NCI-H187 (cell line): ENCODE measurements at places on chromosomes 3 and 15.

GRCh38 chr15:76647612-76648011 is 257.5 kb downstream of the SCAPER start:
- no peak for DNase-seq

GRCh38 chr3:80338366-80338765 is 570.6 kb upstream of the ROBO1 start:
- DNase-seq, result no peak

GRCh38 chr3:113211330-113212149 is at the start of gene BOC:
Gene BOC (plus strand): TSS chr3:113211557. CDS start chr3:113249803, 38,246 bp downstream.
- no peak for DNase-seq

DNA sequence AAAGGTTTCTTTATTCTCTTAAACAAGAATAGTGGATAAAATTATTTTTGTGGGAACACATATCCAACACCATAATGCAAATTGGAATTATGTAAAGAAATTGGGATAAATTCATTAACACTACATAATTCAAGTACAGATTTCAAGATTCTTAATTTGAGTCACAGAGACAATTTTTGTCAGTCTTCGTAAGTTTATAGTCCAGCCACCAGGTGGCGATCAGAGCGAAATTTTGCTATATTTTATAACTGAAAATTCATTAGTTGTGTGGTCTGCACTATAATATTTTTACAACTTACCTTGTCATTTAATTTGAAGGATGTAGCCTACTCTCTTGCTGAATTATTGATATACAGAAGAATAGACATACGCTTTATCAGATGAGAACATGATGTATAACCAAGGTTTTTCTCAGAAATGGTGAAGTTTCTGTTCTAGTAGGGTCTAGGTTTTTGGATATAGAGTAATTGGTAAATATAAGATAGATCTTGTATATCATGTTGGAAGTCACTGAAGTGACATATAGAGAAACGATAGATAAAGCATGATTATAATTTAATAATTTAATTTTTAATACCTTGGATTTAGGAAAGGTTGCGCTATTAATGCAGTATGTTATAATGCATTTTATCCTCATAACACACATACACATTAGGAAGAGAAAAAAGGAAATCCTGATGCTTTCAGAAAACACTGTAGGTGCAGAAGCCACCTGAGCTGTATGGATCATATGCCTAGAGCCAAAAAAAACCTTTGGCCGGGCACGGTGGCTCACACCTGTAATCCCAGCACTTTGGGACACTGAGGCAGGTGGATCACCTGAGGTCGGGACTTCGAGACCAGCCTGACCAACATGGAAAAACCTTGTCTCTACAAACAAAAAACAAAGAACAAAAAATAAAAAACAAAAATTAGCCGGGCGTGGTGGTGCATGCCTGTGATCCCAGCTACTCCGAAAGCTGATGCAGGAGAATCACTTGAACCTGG is 31.7 kb downstream of the PLSCR4 start:
- DNase-seq, result no peak

GRCh38 chr3:127061641-127062040 is 78.7 kb downstream of the PLXNA1 start:
- no peak for DNase-seq

DNA sequence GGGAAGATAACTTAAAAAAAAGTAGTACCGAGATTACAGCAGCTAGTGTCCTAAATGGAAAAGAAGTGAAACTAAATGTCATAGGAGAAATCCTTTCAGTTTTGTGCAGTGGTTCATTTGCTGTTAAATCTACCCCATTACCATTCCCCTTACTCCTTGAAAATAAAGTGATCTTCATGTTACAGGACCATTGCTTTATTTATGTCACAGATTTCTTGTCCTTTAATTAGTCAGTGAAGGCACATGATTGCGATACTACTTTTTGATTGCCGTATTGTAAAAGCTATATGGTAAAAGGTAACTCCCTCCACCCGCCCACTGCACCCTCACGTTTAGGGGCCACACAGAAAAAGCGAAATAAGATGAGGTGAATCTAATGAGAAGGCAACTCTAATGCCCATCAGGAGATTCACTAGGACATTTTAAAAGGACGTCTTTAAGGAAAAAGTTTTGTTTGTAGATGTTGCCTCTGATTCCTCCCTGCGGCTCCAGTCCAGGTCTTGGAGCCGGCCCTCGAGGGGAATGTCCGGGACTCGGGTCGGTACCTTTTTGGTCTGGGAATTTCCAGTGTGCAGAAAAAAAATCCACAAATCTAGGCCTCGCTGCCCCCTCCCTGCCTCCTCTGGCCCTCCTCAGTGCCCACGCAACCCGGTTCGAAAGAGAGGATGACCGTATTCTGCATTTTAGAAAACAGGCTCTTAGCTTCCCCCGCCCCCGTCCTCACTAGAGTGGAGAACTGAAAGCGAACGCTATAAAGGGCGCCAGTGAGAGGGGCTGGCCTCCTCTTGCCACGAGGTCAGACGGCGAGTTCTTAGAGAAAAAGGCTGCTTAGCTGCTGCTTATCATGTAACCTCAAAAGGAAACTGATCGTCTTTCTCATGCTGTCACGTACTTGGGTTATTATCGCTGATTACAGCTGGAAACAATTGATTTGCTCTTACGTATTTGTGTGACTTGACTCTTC is 21.8 kb upstream of the NFKBIZ start:
- peak; percentile 5 for DNase-seq

DNA sequence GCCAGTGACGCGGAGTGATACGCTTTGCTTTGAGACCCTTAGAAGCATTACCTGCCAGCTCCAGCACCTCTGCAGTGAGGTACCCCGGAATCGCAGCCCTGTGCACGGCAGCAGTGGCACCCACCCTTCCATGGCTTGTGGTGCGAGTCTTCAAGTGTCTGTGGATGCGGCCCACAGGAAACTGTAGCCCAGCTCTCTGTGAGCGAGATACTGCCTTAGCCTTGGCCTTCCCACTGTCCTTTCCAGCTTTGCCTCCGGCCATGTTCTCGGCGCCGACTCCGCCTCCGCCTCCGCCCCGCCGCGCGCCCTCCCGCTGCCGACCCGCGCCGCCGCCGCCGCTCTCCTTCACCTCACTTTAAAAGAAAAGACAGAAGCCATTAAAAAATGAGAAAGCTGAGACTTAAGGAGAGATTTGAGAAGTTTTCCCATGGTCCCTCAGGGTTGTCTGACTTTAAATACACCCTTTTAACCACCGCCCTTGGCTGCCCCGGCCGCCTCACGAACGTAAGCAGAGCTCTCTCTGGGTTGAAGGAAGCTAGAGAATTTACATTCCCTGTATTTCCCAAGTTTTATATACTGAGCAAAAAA is 78.5 kb upstream of the FAM174B start:
- DNase-seq, result peak; percentile 35

- DNase-seq, result no peak
Observed at GRCh38 chr3:42078677-42079076, 12.5 kb upstream of the TRAK1 start.

GRCh38 chr3:153442386-153442785 is 280.4 kb downstream of the RAP2B start:
- DNase-seq, result no peak

DNA sequence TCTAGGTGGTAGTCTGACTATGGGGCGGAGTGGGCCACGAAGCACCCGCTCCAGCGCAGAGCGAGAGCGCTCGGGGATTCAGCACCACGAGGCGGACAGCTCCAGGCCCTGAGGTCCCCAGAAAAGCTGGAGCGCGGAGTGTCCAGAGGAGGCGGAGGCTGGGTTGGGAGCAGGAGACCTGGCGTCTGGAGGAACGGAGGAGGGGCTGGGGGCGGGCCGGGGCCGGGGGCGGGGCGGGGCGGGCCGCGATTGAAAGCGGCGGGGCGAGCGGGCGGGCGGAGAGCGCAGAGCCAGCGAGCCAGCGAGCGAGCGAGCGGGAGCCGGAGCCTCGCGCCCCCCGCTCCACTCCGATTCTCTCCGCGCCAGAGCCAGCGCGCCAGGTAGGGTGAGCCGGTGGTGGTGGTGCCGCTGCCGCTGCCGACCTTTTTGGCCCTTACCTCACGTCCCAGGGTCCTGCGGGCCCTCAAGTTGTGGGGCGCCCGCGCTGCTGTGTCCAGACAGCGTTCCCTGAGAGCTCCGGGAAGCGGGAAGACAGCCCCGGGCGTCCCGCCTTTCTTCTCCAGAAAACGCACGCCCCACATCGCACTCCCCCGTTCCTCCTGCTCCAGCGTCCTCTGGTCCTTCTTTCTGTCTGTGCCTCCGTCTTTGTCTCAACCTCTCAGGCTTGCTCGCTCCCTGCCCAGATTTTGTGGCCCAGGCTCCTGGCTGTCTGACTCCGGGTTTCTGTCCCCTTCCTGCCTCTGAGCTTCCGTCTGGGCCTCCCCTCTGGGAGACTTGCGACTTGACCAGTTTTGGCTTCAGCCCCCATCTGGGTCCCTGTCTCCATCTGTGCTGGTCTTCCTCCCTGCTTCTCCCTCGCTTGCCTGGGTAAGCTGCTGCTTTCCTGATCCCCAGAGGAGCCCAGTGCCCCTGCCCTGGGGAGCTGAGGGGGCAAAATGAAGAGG is at the start of gene GRM2:
TSS of gene GRM2 (plus strand) at position 281 of the 944 bp plus-strand sequence. CDS start 1,916 bp downstream, outside the sequence.
- no peak for DNase-seq

DNA sequence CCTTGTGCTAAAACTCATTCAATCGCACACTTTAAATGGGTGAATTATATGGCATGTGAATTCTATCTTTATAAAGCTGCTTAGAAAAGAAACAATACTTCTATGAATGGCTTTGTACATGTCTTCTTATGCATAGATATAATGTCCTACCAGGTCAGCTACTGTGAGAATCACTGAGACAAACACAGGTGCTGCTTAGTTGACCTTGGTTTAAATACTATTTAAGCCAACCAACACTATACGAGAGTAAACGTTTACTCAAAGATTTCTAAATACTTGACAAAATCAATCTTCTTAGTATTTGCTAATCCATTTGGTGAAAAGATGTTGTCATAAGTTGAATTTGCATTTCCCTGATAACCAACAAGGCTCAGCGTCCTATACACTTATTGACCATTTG is 260.3 kb downstream of the ADAMTS17 start:
- no peak for DNase-seq

GRCh38 chr3:4849739-4850138 is 129.5 kb upstream of the BHLHE40 start:
- no peak for DNase-seq

DNA sequence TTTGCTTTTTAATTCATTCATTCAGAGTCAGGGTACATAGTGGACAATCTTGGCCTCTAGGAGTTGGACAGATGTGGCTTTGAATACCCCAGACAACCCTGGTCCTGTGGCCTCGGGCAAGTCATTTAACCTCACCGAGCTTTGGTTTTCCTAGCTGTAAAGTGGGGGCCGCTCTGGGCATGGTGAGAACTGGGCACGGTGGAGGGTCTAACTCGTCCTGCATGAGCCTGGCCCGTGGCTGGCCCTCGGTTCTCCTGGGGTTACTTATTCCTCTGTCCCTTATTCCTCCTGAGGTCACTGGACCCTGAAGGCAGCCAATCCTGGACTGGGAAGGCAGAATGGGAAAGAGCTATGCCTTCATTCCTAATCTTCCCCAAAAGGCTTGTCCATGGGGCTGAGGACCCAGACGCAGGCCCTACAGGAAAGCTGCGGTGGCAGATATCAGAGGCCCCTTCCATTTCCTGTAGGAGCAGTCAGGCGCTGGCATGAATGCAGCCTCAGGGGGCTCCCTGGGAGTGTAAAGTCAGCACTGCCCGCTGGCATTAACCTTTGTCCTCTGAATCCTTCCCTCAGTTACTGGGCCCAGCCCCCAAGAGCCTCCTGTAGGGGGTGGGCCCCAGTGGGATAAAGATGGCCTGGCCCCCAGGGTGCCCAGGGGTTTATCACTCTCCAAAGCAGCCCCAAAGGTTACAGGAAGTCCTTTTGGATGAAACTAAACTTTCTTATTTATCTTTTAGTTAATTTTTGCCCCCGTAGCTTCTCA is 17.9 kb upstream of the SEC13 start:
- DNase-seq, result no peak

DNA sequence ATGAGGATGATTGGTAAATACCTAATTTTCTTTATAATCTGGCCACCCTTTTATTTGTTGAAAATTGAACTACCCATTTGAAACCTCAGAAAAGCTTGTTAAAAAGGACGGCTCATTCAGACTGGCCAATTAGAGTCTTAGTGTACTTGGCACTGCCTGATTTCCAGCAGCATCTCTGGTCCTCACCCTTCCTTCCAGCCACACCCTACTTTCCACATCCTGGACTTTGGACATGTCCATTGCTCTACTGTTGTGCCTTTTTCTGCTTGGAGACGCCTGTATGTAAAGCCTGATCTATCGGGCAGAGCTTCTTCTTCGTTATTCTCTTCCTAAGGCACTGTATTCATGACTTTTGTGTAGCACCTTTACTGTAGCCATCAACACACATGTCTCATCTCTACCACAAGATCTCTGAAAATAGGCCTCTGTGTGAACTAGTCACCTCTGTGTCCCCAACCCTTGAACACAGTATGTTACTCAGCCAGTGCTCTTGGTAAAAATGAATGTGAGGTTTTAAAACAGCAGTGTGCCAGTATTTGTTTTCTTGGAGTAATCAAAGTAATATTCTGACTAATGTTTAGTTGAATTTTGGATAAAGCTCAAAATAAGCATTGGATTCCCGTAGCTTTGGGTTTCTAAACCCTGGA is 6.8 kb downstream of the RBM5 start:
- DNase-seq, result no peak

- no peak for DNase-seq
Observed at GRCh38 chr15:81504170-81504905, 130.3 kb upstream of the TMC3 start.

DNA sequence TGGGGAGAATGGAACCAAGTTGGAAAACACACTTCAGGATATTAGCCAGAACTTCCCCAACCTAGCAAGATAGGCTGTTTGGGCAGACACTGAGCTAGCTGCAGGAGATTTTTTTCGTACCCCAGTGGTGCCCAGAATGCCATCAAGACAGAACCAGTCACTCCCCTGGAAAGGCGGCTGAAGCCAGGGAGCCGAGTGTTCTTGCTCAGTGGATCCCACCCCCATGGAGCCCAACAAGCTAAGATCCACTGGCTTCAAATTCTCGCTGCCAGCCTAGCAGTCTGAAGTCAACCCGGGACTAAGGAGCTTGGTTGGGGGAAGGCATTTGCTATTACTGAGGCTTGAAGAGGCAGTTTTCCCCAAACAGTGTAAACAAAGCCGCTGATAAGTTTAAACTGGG is 152.4 kb downstream of the MBNL1 start:
- no peak for DNase-seq

DNA sequence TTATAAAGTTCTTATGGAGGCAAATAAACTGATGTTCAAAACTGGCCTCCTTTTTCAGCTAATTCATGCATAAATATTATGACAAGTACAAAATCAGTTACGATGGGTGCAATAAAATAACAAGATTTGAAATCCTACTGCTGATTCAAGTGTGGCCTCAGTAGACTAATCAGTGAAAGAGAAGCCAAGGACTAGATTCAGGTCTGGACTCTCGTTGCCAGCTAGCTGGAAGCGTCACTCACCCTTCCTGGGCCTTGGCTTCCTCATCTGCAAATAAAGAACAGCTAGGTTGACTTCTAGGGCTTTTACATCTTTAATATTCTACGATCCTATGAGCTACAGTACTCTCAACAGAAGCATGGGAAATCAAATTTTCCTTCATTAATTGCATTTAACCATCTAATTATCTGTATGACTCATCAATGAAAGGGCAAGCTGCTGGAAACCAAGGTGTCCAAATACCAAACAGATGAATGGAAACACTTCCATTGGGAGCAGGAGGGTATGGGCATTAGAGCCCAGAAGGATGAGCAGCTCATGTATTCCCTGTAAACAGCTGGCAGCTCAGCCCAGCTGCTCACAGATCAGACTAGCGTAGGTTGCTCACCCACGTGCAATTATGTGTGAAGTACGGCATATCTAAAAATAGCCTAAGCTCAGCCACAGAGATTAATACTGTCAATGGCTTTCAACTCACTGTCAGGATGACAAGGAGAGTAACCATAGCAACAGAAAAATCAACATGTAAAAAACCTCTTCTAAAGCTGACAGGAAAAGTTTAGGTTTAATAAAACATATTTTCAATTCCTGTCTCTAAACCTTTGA is 294.8 kb downstream of the PLCL2 start:
- DNase-seq, result no peak
